ENCODE measurements at places on chromosomes 11 and 22.

GRCh38 chr11:111923351-111923788 is 4.7 kb downstream of the C11orf52 start:
- no peak for DNase-seq

- DNase-seq, result no peak
These were observed 43.7 kb downstream of the MED15 start for GRCh38 chr22:20550851-20551744.

DNA sequence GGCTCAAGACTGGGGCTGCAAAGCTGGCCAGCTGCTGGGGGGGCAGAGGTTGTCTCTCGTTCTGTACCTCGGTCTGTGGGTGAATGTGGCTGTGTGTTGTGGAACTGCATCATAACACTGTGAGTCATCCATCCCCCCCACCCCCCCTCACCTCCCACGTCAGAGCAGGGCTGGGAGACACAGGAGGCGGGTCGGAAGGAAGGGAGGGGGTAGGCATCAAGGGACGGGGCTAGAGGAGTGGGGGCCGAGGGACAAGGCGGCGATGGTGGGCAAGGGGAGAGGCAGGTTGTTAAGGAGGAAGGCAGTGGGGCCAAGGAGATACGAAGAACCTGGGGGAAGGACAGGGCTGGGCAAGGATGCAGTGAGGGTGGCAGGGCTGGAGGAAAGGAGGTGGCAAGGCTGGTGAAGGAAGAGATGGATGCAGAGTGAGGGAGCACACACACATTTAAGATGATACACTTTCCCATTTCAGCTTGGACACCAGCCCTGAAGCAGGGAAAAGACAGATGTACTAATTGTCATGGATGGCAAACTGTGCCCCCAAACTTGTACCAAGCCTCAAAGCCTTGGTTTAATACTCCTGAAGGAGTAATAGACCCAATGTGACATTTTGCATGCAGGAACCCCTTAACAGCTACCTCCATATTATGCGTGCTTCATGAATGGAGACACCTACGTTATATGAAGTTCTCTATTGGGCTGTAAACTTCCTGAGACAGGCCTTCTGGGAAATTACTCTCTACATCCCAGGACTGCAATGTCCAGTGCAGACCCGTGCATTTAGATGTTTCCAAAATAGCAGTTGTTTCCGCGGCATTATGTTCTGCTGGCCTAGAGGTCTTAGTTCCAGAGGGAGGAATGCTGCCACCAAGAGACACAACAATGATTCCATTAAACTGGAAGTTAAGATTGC is at the start of gene YPEL4:
Gene YPEL4, minus strand, starts transcription at position 87 of the 913 bp plus-strand sequence. CDS start 2,805 bp downstream, outside the sequence.
- no peak for DNase-seq

DNA sequence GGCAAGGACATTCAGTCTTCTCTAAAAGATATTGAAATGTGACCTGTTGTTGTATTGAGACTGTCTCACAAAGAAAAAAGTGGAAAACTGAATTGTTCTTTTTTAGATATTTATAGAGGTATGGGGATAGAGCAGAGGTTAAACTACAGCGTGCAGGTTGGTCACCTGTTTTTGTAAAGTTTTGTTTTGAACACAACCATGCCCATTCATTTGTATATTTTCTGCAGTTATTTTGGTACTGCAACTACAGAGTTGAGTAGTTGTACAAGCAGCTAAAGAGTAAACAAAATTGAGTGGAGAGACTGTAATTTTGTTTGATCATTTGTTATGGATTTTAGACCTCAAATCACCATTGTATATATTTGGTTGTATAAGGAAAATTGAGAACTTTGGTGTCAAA is 11.3 kb downstream of the EED start:
- no peak for DNase-seq

- DNase-seq, result no peak
These were observed 279.9 kb downstream of the KIRREL3 start for GRCh38 chr11:126720539-126721235.

GRCh38 chr22:38435010-38435409 is 20.0 kb downstream of the KCNJ4 start:
- DNase-seq, result no peak

- DNase-seq, result peak; percentile 27
These were observed 140.8 kb downstream of the PKNOX2 start for GRCh38 chr11:125305345-125305744.

- DNase-seq, result peak; percentile 57
These were observed at the start of gene C11orf52 for GRCh38 chr11:111918390-111919256. TSS of gene C11orf52 (plus strand) at chr11:111918913. CDS start at chr11:111918973, 60 bp downstream.

DNA sequence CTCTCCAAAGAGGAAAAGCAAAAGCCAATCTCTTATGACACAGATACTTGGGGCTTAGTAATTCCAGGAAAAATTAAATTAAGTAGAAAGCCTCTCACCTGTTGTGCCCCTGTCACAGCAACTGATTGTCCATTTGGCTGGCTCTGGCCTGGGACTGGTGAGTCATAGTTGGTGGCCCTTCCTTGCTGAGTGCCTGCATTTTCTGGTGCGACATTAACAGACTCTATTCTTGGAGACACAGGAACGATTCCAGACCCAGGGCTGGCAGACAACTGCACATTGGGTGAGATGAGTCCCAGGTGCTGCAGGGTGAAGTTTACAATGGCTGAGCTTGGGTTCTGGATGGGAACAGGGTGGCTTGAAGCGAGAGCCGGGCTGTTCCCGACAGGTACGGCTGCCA is 15.6 kb downstream of the E2F8 start:
- DNase-seq, result no peak

GRCh38 chr22:49951986-49952896 is 8.3 kb upstream of the PIM3 start:
- DNase-seq, result no peak

- no peak for DNase-seq
These were observed 57.7 kb downstream of the CABIN1 start for GRCh38 chr22:24068717-24069297.

GRCh38 chr22:47053726-47054141 is 291.3 kb downstream of the TBC1D22A start:
- DNase-seq, result no peak

DNA sequence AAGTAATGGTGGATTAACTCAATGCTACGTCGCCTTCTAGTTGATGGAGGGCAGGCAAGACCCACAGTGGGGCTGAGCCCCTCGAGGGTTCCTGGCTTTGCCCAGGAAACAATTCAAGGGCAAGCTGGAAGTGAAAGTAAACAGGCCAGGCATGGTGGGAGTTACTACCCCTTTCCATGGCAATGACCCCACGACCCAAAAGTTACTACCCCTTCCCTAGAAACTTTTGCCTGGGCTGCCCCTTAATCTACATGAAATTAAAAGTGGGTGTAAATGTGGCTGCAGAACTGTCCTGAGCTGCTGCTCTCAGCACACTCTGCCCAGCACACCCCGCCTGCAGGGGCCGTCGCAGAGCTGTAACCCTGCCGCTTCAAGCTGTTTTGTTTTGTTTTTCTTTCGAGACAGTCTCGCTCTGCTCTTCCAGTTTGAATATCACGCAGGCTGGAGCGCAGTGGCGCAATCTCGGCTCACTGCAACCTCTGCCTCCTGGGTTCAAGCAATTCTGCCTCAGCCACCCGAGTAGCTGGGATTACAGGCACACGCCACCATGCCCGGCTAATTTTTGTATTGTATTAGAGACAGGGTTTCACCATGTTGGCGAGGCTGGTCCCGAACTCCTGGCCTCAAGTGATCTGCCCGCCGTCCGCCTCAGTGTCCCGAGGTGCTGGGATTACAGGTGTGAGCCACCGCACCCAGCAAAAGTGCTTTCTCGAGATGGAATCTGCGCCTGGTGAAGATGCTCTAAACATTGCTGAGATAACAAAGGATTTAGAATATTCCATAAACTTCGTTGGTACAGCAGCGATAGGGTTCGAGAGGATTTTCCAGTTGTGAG is 5.9 kb upstream of the RNH1 start:
- DNase-seq, result no peak

- no peak for DNase-seq
These were observed 773.2 kb downstream of the KCNA4 start for GRCh38 chr11:29243616-29244015.

- DNase-seq, result no peak
These were observed 484.0 kb downstream of the NTM start for GRCh38 chr11:131854391-131854790.

DNA sequence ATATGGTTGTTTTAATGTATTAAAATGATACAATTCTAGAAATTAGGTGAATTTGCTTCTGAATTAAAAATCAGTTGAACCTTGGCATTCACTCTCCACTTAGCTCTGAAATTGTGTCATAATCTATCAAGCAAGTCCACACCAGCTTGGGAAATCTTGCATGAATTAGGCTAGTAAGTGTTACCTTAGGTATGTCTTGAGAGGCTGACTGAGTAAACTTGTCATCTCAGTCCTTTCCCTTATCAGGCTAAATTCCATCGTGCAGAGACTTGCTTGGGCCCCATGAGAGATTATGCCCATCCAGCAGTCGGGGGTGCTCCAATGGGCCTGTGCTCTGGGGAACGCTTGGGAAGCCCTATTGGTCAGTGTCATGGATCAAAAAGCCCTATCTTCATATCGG is 33.9 kb upstream of the ST14 start:
- no peak for DNase-seq

- no peak for DNase-seq
These were observed 153.1 kb downstream of the UVRAG start for GRCh38 chr11:75968021-75968625.

Measured in nephron progenitor cell (in vitro differentiated cells).